ENCODE measurements at places on chromosomes 16 and 17. TPM values are rescaled to one million over a fixed set of nuclear protein-coding genes. Genes with fewer than 3 reads are reported as not detected.
A peak's percentile ranks its signal among the peaks of the same experiment; 100 is the strongest.

- no peak overlapping the region for H3K27ac ChIP-seq
- no peak for DNase-seq
- H3K36me3 ChIP-seq, result no peaks in the 10 kb centered on the region
These were observed 41.6 kb upstream of the TNRC6C start for GRCh38 chr17:77916703-77917481.

The PALB2 gene
- total RNA-seq, result 11.7 TPM

The CHST4 gene
- total RNA-seq, result not detected

DNA sequence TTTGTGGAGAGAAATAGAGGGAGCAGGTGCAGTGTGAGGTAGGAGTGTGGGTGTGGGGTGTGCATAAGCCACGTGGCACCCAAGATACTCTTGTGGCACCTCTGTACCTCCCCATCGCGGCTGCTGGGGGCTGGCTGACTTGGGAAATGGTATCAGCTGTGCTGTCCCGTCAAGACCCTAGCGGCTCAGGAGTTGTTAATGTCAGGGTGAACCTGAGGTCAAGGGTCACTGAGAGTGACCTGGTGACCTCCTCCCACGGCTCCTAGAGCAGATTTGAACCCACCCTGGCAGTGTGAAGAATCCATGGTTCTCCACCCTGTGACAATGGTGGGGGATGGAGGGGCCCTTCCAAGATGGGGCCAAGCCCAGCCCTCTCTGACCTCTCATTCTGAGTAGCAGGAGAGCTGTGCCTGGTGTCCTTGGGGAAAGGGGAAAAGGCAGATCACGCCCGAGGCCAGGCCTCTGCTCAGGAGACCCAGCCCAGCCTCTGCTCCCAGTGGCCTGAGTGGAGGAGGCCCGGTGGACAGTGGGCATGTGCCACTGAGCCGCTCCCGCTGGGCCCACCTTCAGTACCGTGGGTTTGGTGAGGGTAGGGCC lies 3.0 kb upstream of the WFIKKN2 start:
- no peaks in the 10 kb centered on the region for H3K4me1 ChIP-seq
- no peaks in the 10 kb centered on the region for H3K27me3 ChIP-seq
- H3K27ac ChIP-seq, result no peak overlapping the region
- H3K36me3 ChIP-seq, result no peaks in the 10 kb centered on the region

DNA sequence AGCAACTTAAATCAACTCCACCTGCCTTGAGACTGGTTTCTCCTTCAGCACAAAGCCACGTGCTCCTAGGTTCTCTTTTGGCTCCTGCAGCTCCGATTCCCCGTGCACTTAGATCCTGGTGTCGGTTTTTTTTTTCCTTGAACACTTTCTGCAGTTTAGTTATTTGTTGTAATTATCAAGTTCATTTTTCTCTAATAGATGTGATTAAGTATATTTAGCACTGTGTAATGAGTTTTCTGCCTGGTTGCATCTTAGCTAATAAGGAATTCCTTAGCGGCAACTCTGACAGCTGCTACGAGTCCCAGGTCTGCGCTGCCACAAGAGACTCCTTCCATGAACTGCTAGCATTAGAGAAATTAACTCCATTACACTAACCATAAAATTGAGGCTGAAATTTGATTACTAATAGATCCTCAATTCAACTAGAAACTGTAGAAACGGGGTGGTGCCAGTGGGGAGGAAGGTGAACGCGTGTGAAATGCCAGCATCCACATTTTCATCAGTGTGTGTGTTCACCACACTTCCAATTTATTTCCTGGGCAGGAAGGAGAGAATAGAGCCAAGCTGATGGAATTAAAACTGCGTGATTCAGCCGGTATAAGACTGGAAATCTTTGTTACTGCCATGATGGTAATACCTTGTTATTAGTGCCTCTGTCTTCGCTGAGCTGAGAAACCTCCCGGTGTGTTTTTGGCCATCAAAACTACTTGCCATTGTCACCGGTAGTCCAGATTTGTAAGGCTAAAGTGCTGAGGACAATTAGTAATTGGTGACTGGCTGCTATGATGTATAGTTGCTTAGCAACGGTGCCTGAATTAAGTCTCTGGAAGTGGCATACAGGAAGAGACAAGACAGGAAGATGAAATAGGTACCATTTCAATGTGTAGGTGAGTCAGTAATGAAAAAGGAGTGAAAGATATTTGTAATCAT lies 232.4 kb downstream of the IRX3 start:
- no peaks in the 10 kb centered on the region for H3K4me1 ChIP-seq
- no peaks in the 10 kb centered on the region for H3K36me3 ChIP-seq
- H3K4me3 ChIP-seq, result no peak overlapping the region

DNA sequence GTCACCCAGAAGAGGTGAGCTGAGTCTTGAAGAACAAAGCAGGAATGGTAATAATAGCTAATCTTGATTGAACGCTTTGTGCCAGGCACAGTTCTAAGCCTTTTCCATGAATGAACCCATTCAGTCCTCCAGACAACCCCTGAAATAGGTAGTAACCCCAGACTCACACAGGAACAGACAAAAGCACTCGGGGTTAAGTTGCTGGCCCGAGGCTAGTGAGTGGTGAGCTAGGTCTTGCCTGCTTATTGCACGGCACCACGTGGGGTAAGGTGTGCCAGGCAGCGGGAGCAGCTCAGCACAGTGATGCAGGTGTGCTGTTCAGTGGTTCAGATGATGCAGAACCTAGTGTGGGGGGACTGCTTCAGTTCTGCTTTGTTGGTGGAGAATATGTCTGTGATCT lies 181.6 kb downstream of the RAB11FIP4 start:
- DNase-seq, result no peak
- H3K4me3 ChIP-seq, result no peak overlapping the region
- no peaks in the 10 kb centered on the region for H3K36me3 ChIP-seq
- H3K4me1 ChIP-seq, result peaks cover 11% of the 10 kb centered on the region

DNA sequence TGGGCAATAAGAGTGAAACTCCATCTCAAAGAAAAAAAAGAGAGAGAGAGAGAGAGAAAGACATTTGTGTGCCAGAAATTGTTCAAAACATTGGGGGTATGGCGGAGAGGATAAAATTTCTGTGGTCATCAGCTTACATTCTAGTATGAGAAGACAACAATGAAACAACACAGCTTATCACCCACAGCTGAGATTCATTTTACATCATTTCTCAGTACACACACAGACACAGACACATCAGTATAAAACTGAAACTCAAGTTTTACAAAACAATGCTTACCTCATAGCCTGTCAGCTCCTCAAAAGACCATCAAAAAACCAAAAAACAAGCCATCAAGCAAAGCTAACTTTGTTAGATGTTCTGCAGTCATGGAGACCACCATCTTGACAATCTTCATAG lies 31.4 kb upstream of the CNEP1R1 start:
- no peak overlapping the region for H3K27ac ChIP-seq
- DNase-seq, result no peak
- no peaks in the 10 kb centered on the region for H3K36me3 ChIP-seq
- H3K4me1 ChIP-seq, result no peaks in the 10 kb centered on the region
- no peaks in the 10 kb centered on the region for H3K27me3 ChIP-seq

DNA sequence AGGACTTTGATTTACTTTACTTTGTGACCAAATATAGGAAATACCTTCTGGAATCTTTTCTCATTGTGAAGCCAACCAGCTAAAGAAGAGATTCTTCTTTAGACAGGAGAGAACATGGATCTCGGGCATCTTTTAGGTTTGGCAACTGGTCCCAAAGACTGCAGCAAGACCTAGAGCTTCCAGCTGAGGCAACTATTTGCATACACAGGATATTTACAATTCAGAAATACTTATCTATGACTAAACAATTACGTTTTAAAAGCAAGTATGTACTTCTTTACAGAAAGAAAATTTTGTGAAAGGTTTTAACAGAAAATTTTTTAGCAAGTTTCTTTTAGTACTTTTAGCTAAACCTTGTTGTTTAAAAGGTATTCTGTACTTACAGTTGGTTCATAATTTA lies 106.5 kb downstream of the MAP2K4 start:
- no peaks in the 10 kb centered on the region for H3K4me1 ChIP-seq
- no peaks in the 10 kb centered on the region for H3K27me3 ChIP-seq
- no peak overlapping the region for H3K4me3 ChIP-seq
- no peak overlapping the region for H3K27ac ChIP-seq

The ATP2A1 gene
- total RNA-seq, result 0.25 TPM

GRCh38 chr17:48004983-48005382 lies 32.6 kb downstream of the COPZ2 start:
- peaks cover 12% of the 10 kb centered on the region for H3K4me1 ChIP-seq
- H3K4me3 ChIP-seq, result no peak overlapping the region
- H3K27ac ChIP-seq, result no peak overlapping the region
- no peaks in the 10 kb centered on the region for H3K36me3 ChIP-seq
- H3K27me3 ChIP-seq, result no peaks in the 10 kb centered on the region

- peak overlapping the region; percentile 7 for H3K27ac ChIP-seq
- H3K4me3 ChIP-seq, result peak overlapping the region; percentile 21
- H3K4me1 ChIP-seq, result peaks cover 26% of the 10 kb centered on the region
- DNase-seq, result no peak
- no peaks in the 10 kb centered on the region for H3K27me3 ChIP-seq
- no peaks in the 10 kb centered on the region for H3K36me3 ChIP-seq
These were observed 28.0 kb downstream of the ARHGAP23 start for GRCh38 chr17:38456031-38456815.

The G6PC1 gene
- total RNA-seq, result 0.16 TPM

The TEX19 gene
- total RNA-seq, result not detected

The SYNRG gene
- total RNA-seq, result 47.0 TPM

- peak; percentile 60 for DNase-seq
- H3K4me3 ChIP-seq, result no peak overlapping the region
- no peaks in the 10 kb centered on the region for H3K36me3 ChIP-seq
- no peaks in the 10 kb centered on the region for H3K4me1 ChIP-seq
- H3K27ac ChIP-seq, result no peak overlapping the region
These were observed 8.5 kb upstream of the ANKRD11 start for GRCh38 chr16:89498839-89499238.

The TPSD1 gene
- 7.9 TPM for total RNA-seq

DNA sequence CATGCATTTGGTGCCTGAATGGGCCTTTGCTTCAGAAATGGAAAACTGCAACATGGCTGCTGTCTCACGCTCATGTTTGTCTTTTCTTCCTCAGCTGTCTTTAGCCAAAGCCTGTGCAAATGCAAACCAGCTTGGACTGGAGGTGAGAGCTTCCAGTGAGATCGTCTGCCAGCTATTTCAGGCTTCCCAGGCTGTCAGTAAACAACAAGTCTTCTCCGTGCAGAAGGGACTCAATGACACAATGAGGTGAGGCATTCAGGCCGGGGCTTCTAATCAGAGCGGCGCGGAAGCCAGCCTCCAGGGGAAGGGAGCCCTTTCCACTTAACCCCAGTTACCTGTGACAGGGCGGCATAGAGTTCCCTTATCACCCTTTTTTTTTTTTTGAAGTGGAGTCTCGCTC lies 14.3 kb downstream of the CCNF start:
- no peaks in the 10 kb centered on the region for H3K27me3 ChIP-seq
- no peaks in the 10 kb centered on the region for H3K4me1 ChIP-seq
- peak; percentile 17 for DNase-seq
- H3K36me3 ChIP-seq, result peaks cover 3% of the 10 kb centered on the region
- no peak overlapping the region for H3K27ac ChIP-seq

DNA sequence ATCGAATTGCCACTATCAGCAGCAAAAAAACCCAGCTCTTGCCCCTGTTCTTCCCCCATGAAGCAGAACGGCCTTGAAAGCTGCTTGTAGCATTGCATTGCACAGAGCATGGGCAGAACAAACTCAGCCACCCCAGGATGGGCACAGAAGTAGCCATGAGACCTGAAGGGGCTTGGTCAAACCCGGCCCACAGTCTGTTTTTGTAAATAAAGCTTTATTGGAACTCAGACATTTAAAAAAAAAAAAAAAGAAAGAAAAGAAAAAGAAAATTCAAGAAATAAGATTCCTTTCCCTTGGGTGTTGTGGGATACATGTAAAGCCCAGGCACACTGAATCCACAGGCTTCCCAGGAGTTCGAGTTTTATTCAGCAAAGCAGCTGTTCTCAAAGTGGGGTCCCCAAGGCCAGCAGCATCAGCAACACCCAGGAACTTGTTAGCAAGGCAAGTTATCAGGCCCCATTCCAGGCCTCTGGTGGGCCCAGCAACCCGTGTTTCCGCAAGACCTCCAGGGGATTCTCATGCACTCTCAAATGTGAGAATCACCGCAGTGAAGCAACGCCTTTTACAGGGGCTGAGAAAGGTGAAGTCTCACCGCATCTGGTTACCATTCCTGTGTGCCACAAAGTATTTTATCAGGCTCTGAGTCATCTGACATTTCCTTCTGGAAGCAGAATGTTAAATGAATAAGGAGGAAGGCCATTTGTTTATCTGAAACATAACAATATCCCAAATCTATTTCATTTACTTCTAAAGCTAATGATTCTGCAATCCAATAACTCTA lies 108.2 kb downstream of the SLC39A11 start:
- no peaks in the 10 kb centered on the region for H3K4me1 ChIP-seq
- no peaks in the 10 kb centered on the region for H3K36me3 ChIP-seq
- no peak overlapping the region for H3K27ac ChIP-seq
- no peak overlapping the region for H3K4me3 ChIP-seq

DNA sequence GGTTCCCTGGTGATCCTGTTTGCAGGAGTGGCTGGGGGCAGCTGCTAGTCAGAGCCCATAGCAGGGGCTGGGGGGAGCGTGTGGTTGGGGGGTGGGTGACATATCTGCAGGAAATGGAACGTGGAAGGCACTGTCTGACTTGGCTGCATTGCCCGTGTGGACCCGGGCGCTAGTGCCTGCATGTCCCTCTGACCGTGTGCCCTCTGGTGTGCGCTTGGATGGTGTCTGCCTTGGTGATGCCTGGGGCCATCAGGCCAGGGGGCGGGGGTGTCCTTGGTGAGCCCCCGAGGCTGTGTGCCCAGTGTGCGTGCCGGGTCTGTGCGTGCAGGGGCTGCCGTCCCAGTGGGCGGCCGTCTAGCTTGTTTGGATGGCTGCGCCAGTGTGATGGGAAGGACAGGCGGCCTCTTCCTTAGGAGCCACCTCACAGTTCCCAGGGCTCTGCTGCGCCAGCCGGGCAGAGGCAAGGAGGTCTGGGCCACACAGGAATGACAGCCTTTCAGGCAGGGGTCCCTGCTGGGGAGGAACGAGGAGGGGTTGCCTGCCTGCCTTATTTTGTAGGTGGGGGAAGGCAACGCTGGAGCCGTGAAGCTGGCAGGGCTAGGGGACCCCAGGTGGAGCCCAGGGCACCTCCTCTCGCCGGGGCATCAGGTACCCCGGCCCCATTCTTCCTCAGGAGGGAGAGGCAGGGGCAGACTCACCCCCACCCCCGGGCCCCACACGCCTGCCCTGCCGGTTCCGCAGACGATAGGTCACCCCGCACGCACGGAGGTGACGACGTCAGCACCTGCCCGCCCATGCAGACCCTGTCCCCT lies 693 bp downstream of the NDRG4 start:
- no peaks in the 10 kb centered on the region for H3K36me3 ChIP-seq
- peaks cover 9% of the 10 kb centered on the region for H3K4me1 ChIP-seq
- H3K27me3 ChIP-seq, result no peaks in the 10 kb centered on the region
- no peak overlapping the region for H3K4me3 ChIP-seq

DNA sequence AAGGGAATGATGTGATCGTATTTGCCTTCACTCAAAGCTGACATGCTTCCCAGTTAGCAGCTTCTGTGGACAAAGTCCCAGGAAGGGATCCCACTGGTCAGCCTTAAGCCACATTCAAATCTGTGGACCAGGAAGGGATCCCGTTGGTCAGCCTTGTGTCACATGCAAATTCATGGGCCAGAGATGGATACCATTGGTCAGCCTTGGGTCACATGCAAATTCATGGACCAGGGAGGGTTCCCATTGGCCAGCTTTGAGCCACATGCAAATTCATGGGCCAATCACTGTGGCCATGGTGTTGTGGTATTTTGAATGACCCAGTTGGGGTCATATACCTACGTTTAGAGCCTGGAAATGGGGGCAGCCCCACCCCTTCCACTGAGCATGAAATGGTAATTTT lies 201.6 kb downstream of the HS3ST4 start:
- no peaks in the 10 kb centered on the region for H3K36me3 ChIP-seq
- H3K4me3 ChIP-seq, result no peak overlapping the region
- no peaks in the 10 kb centered on the region for H3K27me3 ChIP-seq
- no peak for DNase-seq

The SULT1A1 gene
- 20.7 TPM for total RNA-seq

The CCL16 gene
- 0.79 TPM for total RNA-seq

The DNAH17 gene
- 0.09 TPM for total RNA-seq

GRCh38 chr17:28968231-28968913 lies 17.1 kb upstream of the PHF12 start:
- no peak overlapping the region for H3K4me3 ChIP-seq
- no peaks in the 10 kb centered on the region for H3K27me3 ChIP-seq
- peak; percentile 91 for DNase-seq

Data from kidney (tissue), 22 donors.